NCI-H1417 treated with DMSO at 0.1 percent for 48 hours (cell line): ENCODE measurements at places on chromosomes 7 and 10.

- DNase-seq = no peak
Observed at GRCh38 chr10:103845972-103846371, 9.4 kb downstream of the SH3PXD2A start.

GRCh38 chr10:24993237-24993958, 22.6 kb downstream of the ENKUR start:
- no peak for DNase-seq

DNA sequence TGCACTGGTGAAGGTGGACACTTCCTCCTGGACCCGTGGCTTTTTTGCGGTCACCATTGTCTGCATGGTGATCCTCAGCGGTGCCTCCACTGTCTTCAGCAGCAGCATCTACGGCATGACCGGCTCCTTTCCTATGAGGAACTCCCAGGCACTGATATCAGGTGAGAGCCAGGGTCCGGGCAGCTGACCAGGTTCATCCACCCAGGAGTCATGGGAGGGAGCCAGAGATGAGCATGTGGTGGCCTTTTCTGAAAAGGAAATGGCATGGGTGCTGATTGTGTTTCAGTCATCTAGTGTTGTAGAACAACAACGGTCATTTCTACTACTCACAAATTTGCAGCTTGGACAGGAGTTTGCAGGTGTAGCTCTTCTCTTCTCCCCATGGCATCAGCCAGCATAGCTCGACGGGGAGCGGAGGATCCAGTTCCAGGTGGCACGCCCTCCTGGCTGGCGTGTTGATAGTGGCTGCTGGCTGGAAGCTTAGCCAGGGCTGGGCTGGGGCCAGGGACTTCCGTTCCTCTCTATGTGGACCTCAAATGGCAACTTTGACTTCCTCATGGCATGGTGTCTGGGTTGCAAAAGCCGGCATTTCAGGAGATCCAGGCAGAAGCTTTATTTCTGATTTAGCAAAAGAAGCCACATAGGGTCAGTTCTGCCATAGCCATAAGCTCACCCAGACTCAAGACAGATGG, 32.7 kb downstream of the SLC29A3 start:
- no peak for DNase-seq

DNA sequence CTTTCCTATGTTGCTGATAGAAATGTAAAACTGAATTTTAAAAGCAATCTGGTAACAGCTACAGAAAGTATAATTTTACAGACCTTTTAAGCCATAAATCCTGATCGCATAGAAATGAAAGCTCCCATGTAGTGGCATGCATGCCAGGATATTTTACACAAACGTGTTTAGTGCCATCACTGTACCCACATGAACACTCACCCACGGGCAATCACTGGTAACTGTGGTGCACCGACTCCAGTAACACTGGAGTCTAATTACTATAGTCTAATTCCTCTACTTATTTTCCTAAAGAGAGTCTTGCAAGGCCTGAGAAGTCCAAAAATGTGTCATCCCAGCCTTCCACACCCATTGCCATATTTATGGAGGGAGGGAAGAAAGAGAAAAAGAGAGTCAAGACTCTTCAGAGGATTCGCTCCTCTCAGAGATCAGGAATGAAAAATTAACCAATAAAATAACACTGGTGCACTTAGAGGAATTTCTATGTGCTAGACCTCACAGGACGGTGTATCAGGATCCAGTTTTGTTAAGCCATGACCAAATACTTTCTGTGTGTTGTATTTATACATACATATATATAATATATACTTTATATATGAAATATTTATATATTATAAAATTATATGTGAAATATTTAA, 48.9 kb upstream of the AKR1C1 start:
- DNase-seq = no peak

- DNase-seq = no peak
Observed at GRCh38 chr7:118057404-118057803, 126.6 kb upstream of the LSM8 start.

DNA sequence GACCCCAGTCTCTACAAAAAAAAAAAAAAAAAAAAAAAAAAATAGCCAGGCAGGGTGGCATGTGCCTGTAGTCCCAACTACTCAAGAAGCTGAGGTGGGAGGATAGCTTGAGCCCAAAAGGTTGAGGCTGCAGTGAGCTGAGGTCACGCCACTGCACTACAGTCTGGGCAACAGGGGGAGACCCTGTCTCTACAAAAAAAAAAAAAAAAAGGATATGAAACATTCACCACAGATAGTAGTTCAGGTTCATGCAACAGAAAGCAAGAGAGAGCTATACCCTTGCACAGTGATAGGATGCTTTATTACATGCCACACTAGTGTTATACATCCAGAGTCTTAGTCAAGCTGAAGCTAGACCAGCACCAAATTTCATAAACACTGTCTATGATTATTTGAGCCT, 148.4 kb upstream of the KAT6B start:
- DNase-seq = no peak

DNA sequence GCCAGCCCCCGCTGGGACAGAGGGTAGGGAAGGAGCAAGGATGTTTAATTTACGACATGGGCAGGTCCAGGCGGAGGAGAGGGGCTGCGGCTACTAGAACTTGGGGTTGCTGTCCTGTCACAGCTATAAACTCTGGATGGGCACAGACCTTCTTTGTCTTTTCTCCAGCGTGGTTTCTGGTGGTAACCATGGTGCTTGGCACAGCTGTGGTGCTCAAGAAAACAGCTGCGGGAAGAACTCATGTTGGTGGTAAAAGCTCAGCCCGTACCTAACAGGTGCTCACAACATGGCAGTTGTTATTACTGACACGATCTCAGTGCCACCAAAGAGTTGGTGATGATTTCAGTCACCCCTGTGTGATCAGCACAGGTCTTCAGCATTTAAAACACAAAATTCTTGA, 13.8 kb downstream of the BAIAP2L1 start:
- DNase-seq = no peak

- no peak for DNase-seq
Observed at GRCh38 chr7:12557282-12557681, 13.2 kb upstream of the SCIN start.

DNA sequence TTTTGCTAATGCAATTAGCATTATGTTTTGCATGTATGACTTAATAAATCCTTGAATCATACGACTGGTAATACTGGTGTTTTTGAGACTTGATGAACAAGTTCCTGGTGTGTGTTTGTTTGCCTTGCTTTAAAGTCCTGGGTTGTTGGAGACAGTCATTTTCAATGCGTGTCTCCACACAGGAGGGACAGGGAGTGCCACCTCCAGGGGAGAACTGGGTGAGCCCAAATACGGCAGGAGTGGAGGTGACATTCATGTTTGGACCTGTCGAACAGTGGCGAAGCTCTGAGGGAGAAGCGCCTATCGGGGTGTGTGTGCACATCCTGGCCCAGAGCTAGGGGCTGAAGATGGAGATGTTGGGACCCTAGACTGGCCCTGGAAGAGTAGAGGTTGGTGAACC, 43.8 kb downstream of the DAGLB start:
- DNase-seq = no peak

DNA sequence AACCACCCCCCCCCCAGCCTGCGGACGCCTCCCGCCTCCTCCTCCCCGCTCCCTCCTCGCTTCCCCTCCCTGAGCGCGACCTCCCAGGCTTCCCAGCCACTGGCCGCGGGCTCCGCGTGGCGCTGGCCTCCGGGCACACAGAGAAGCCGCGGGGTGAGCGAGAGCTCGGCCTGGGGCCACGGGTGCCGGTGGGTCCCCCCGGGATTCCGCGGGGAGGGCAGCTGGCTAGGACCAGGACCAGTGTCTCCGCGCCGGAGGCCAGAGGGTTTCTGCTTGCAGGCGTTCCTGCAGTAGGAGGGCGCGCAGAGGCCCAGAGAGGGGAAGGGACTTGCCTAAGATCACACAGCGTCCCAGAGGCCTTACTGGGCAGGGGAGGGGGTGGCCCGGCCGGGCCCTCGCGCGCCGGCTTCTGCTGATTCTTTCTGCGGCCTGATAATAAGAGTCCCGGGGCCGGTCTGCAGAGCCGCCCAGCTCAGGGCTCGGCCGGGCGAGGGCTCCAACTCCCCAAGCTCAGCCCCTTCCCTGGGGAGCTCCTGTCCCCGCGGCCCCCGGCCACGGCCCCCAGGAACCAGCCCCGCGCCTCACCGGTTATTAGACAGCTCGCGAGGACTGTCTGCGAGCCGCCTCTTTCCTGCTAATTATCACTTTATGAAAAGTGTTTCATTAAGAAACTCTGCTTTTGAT, 10.1 kb downstream of the UNCX start:
- DNase-seq = no peak

GRCh38 chr10:77082601-77083252, 554.9 kb downstream of the KCNMA1 start:
- no peak for DNase-seq

GRCh38 chr7:5598261-5598761, 174.7 kb upstream of the TNRC18 start:
- DNase-seq = no peak

DNA sequence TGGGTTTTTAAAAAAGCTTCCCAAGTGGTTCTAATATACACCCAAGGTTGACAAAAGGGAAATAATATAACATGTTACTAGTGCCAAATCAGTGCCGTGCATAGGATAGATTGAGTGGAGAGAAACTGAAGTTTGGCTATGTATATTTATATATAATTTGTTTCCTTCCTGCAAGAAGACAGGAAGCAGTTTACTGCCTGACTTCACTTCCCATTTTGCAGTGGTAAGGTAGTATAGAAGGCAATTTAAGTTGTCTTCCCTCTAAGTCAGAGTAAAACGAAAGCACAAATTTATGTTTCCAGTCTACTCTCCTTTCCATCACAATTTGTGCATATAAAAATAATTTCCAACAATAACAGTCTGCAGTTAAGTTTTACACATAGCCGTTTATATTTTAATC, 3.4 kb upstream of the HYCC1 start:
- no peak for DNase-seq

- DNase-seq = no peak
Observed at GRCh38 chr7:87498893-87499292, 23.4 kb upstream of the ABCB4 start.

DNA sequence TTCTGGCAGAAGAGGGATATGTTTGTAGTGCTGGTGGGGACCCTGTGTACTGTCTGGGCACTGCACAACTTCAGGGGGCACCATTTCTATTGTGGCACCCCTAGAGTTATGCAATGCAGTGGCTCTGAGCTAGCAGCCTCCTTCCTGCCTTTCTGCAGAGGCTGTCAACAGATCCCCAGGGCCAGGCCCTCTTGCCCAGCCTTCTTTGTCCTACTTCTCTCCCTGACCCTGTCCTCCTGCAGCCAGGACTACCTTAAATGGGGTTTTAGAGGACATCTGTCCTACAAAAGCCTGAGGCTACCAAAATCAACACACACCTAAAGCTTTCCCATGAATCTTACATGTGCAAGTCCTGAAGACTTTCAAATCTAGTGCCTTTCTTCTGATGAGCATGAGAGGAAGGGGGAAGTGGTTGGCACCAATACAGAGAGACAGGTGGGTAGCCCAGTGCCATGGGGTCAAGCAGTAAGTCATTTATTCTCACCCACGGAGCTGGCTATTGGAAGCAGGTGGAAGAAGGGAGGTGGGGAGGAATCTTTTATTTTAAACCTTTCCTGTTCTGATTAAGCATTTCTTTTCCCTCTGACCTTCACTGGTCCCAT, 2.4 kb downstream of the SPOCK2 start:
- DNase-seq = no peak

GRCh38 chr7:47669178-47669891, 87.4 kb upstream of the TNS3 start:
- no peak for DNase-seq

DNA sequence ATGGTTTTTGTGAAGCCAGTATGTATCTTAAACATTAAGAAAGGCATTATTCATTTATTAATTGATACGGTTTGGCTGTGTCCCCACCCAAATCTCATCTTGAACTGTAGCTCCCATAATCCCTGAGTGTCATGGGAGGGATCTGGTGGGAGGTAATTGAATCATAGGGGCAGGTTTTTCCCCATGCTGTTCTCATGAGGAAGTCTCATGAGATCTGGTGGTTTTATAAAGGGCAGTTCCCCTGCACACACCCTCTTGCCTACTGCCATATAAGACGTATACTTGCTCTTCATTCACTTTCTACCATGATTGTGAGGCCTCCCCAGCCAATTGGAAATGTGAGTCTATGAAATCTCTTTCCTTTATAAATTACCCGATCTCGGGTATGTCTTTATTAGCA, 28.1 kb downstream of the OTUD1 start:
- DNase-seq = no peak

- DNase-seq = no peak
Observed at GRCh38 chr7:15839416-15840100, 153.1 kb upstream of the MEOX2 start.

DNA sequence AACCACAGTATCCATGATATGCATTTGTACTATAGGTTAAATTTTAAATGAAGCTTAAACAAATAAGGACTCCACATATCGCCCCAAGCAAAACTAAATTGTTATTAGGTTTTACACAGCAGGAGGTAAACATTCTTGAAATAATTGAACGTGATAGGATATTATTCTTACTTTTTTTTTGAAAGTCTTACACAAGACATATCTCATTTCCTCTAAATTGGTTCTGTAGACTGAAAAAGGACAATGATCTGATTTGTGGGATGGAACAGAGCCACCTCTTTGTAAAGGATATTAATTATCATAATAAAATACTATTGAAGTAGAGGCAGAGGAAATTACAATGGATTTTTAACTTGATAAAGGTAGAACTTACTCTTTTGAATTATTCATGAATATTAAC, 155.1 kb upstream of the SEMA3D start:
- no peak for DNase-seq

- DNase-seq = no peak
Observed at GRCh38 chr10:102555781-102556328, 52.1 kb downstream of the SUFU start.

- no peak for DNase-seq
Observed at GRCh38 chr10:58894929-58895328, 281.5 kb upstream of the PHYHIPL start.

- DNase-seq = no peak
Observed at GRCh38 chr10:70475661-70476060, 2.9 kb upstream of the PALD1 start.
